Liver (tissue), 10 donors: ENCODE measurements at places on chromosomes 4 and X. TPM values are rescaled to one million over a fixed set of nuclear protein-coding genes. Genes with fewer than 3 reads are reported as not detected.

DNA sequence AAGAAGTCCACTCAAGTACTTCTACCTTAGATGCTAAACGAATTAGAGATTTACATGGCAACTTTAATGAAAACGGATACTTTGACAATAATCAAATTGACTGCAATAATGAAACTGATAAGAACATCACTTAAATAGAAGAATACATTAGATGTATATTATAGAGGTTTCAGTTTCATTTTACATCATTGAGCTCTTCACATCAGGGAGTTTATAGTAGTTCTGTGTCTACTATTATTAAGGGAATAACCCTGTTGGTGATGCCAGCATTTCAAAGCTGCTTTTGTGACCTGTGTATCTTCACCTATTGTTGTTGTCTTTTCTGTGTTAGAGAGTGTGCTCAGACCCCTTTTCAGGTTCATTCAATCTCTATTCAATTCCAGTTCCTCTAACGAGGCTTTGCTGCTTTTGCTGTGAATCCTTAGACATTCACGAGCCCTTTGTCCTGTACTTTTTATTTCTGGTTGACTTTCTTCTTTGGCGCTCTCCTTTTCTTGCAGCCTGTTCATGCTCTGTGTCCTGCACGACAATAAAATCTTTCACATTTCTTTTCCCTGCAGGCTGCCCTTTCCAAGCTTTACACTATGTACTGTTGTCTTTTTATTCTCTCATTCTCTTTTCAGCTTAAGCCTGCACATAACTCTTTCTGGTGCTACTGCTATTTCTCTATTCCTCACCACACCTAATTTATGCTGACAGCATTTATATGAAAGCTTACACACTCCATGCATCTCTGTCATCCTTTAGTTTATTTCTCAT is 232.1 kb downstream of the CPE start:
- DNase-seq = no peak

DNA sequence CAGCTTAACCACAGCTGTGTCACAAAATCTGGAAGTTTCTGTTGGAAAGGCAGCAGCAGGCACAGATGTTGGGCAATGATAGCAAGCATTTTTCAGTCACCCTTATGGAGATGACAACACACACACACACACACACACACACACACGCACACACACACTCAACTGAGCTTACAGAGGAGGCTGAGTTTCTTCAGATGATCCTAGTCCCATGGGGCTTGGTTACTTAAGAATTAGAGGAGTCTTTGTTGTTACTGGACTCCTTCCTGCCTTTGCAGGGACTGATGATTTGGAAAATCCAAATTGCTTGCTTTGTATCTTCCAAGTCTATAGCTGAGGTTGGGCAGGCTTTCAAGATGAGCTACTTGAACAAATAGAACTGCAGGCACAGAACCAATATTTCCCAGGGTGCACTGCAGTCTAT is 740.1 kb upstream of the PITX2 start:
- DNase-seq = no peak

DNA sequence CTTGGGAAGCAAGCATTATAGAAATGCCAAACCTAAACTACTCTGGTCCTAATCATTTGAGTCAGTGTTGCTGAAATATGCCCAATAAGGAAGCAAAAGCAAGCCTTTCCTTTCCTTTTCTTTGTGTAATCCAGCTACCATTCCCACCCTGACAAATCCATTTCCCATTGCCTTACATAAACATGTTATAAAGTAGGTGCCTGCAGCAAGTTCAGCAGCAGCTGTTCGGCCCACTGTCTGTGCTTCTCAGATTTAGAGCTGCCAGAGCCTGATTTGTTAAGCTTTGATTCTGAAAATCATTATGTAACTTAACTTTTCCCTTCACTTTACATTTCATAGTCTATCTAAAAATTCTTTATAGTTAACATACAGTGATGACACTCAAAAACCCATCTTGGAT is 148.6 kb downstream of the EPHA5 start:
- DNase-seq = no peak

- DNase-seq = no peak
Observed at GRCh38 chr4:43567644-43568043, 675.1 kb downstream of the GRXCR1 start.

DNA sequence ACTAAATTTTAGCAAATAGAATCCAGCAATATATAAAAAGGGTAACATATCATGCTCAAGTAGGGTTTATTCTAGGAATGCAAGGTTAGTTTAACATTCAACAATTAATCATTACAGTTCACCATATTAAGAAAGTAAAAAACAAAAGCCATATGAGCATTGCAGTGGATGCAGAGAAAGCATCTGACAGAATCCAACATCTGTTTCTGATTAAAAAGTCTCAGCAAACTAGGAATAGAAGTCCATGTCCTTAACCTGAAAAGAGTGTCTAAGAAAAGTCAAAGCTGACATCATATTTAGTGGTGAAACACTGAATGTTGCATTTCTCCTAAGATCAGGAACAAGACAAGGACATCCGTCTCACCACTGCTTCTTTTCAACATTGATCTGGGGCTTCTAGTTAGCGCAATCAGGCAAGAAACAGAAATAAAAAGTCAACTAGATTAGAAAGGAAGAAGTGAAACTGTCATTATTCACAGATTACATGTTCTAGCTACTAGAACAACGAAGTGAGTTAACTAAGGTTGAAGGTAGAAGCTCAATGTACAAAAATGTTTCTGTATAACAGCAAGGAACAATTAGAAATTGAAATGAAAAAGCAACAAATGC is 49.3 kb downstream of the MRPL1 start:
- DNase-seq = no peak

Gene GUCY1B1
- total RNA-seq = 4.9 TPM

Gene CEP135
- total RNA-seq = 9.8 TPM

Gene NMU
- not detected for total RNA-seq

Gene IRS4
- total RNA-seq = not detected

Gene ITM2A
- 3.1 TPM for total RNA-seq
